ENCODE measurements at places on chromosomes 1 and 21.
A peak's percentile ranks its signal among the peaks of the same experiment; 100 is the strongest.

GRCh38 chr1:33577663-33578062, 105.2 kb downstream of the ZSCAN20 start:
- DNase-seq: no peak

GRCh38 chr1:113291777-113292602, 98.3 kb upstream of the MAGI3 start:
- DNase-seq: no peak

DNA sequence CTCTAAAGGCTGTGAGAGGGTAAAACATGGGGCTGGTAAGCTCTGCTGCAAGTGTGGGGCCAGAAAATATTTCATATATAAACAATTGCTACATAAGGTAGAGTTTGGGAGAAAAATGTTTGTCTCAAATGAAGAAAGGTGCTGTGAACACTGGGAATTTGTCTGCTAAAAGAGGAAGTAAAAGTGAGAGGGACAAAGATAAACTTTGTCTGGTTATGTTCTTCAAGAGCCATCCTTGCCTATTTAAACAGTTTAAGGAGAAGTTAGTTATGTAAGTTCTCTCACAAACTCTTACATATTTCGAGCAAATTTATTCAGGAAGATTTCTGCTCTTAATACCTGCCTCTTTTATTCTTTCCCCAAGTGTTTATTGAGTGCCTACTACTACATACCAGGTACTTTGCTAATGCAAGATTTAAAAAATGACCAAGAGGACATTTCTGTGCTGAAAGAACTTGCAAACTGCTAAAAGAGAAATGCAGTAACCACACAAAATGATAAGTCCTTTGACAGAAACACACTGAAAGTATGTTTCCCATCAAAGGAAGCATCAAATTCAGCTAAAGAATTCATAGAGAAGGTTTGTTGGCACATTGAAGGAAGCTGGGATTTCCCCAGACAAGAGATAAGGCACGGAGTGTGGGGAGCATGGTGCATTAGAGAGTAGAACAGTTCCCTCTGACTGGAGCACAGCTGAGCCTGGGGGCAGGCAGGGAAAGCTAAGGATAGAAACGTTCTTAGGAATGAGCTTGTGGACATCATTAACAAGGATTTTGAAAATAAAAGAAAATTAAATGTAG, 549.1 kb downstream of the PTBP2 start:
- no peak for DNase-seq

DNA sequence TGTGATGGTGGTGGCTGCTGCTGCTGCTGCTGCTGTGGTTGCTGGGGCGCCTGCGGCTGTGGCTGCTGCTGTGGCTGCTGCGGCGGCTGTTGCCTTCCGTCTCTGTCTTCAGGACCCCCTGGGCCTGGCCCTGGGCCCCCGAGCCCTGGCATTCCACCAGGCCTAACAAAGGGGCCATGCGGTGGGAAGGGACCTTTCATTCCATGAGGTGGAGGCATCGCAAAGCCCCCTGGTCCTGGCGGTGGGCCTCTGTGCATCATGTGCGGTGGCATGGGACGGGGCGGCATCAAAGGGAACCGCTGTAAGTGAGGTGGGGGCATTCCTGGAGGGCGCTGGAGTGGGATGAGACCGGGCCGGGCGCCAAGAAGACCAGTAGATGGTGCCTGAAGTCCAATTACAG, 12.4 kb downstream of the SOD1 start:
- DNase-seq: no peak

DNA sequence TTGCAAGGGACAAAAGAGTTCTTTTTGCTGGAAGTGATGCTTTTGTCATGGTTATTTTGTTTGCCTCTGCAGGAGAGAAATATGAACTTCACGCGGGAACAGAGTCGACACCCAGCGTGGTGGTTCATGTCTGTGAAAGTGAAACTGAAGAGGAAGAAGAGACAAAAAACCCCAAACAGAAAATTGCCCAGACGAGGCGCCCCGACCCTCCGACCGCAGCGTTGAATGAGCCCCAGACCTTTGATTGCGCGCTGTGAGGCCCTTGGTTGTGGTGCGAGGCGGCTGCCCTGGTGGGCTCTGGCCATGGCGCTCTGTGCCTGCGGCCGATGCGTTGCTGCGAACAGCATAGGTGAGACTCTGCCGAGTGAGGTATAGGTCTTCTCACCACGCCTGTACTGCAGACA, 20.9 kb upstream of the NCMAP start:
- peak; percentile 48 for DNase-seq

GRCh38 chr1:234093741-234094140, 189.3 kb downstream of the SLC35F3 start:
- DNase-seq: no peak

- no peak for DNase-seq
These were observed 110.4 kb downstream of the SYT2 start for GRCh38 chr1:202599669-202600431.

DNA sequence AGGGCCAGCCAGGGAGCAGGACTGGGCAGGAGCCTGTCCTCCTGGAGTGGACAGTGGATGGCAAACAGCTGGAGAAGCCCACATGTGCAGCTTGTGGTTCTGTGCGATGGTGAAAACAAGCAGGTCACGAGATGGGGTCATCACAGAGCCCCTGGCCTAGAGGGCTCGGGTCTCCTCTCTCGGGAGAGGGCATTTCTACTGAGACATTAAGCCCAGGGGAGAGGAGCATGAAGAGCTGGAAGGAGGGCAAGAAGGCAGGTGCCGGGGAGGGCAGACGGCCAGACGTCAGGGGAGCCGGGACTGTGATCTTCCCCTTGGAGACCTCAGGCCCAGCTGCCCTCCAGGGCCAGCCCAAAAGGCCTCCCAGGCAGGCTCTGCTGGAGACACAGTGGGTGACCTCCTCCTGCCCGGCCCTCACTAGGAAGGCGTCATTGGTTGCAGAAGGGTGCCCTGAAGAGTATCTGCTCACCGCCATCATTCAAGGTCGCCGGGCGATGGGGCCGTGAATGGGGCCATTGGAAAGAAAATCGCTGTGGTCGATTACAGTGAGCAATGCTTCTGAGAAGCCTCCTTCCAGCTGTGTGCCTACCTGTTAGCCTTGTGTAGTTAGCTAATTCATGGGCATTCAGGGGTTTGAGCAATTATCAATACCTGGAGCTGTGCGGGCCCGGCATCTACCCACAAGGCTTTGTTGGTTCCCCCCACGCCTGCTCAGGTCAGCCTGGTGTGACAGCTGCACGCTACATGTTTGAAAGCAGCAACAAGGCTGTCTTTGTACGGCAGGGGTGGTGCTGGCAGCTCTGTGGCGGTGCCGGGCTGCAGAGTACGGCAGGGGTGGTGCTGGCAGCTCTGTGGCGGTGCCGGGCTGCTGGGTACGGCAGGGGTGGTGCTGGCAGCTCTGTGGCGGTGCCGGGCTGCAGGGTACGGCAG, 72.3 kb upstream of the ACTRT2 start:
- no peak for DNase-seq

- no peak for DNase-seq
These were observed 357.2 kb downstream of the RGS7 start for GRCh38 chr1:240999826-241000225.

DNA sequence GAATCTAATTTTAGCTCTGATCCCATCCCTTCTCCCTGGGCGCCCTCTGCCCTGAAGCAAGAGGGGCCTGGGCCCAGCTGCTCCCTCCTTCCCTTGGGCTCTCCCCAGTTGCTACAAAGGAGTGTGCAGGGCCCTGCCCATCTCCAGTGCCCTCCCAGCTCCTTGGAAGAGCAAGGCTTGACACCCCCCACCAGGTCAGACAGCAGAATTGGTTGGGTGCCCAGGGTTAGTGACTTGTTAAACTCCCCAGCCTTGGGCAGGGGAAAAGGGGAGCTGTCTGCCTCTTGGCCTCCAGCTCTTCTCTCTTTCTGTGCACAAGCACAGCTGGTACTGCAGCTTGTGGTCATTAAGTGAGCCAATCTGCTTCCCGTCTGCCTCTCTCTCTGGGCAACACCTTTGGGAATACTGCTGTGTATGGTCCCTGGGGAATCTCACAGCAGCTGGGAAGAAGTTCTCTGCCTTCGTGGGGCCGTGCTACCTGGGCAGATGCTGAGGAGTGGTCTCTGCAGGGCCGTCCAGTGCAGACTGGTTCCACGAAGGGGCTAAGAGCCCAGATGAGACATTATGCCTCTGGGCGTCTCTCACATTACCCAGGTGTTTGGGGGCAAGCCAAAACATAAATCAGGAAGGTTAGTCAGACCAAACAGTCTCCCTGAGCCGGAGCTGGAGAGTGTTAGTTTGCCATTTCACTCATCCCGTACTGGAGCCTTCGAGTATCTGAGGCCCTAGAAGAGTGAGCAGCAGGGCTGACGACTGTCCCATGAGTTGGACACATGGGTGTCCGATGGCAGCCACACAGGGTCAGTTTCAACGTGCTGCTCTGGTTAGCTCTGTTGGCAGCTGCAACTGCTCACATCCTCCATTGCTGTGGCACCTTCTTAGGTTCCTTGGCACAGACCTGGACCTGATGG, 37.3 kb downstream of the TMEM53 start:
- DNase-seq: no peak

DNA sequence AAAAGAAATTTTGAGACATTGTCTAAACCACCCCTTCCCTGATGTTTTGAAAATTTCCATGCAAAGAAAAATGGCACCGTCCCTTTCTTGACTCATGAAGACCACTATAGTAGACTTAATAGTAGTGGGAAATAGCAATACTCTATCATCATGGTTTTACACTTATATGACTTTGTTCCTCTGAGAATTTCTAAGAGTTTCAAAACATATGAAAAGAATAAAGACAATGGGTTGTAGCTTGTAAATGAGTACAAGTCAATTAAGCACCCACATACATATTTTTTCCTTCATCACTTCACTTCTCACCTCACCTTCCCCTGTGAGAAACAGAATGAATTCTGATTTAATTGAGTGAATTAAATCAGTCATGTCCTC, 151.7 kb downstream of the LYPLAL1 start:
- DNase-seq: no peak

DNA sequence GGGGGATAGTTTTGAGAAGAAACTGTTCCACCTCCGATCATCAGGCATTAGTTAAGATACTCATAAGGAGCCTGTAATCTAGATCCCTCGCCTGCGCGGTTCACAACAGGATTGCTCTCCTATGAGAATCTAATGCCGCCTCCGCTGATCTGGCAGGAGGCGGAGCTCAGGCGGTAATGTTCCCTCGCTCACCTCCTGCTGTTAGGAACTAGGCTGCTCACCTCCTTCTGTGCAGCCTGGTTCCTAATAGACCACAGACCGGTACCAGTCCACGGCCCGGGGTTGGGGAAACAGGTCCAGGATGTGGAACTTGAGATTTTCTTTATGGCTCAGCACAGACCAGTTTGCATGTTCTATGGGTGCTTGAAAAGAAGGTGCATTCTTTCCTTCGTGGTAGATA, 27.2 kb upstream of the FAM3B start:
- DNase-seq: no peak

DNA sequence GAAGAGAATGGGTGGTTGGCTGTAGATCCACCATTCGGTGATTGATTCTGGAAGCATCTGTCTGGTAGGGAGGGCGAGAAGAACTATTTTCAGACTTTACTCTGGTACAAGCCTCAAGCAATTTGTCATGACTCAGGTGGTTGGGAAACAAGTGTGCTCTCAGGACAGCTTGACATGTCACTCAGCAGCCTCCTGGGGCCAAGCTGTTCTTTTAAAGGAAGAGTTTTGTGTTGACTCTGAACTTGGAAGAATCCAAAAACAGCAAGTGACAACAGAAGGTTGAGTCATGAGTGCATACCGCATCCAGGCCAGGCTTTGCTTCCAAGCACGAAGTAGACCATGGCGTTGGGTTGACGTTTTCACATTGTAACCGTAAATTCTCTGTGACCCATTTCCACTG, 65.9 kb downstream of the CLIC6 start:
- DNase-seq: no peak

DNA sequence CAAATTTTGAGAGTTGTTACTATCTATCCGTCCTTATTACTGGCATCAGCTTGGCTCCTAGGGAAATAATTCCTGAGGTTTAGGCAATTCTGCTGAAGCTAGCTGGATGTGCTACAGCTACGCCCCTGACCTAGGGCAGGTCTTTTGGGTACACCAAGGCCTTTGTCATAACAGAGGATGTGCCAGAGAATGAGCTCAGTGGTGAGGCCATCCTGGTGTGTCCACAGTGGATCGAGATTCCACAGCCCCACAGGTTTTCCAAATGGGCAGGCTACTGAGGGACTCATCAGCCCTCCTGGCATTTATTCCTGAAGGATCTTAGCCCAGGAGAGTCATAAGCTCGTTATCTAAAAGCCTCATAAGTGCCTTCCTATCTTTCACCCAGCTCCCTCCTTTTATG, 475.2 kb upstream of the USP24 start:
- no peak for DNase-seq

DNA sequence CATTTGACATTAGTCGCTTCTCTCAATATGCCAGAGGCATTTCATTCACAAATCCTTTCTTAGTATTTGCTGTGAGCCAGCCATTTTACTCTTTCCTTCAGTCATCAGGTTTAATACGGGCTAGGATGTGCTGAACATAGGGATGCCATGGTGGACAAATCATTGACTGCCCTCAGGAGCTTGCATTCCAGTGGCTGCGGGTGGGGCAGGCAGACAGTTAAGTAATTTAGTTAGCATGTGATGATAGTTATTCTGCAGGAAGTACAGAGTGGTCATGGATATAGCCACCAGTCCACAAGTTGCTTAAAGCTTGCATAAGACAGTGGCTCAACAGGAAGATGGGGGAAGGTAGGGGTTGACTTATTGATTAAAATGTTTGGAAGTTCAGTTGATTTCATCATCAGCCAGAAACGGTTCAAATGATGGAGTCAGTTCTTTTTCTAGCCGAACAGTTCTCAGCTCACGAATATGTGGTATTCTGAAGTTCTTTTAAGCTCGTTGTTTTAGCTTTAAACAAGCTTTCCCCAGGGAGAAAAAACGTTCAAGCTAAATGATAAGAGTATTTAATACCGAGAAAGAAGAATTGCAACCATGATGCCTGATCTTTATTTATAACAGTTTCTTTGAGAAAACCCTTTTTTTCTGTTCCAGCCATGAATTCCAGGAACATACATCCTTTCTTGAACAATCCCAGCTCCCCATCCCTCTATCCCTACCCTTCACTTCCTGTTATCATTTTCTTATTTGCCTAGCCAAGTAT, 1.4 kb downstream of the SLC22A15 start:
- DNase-seq: no peak

DNA sequence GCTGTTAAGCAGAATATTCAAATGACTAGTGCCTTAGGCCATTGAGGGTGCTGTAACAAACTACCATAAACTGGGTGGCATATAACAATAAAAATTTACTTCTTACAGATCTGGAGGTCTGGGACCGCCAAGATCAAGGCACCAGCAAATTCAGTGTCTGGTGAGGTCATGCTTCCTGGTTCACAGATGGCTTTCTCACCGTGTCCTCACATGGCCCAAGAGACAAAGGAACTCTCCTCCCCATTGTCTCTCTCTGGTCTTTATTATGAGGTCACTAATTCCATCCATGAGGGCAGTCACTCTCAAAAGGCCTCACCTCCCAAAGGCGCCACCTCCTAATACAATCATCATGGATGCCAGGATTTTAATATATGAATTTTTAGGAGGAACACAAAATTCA, 127.3 kb downstream of the GABPA start:
- no peak for DNase-seq

Measured in stimulated activated CD4-positive, alpha-beta T cell treated with anti-CD3 and anti-CD28 coated beads, TNF-alpha, amount 100 ng/mL, for 1 hour (primary cell).